ENCODE measurements at places on chromosomes 16 and 17. TPM values are rescaled to one million over a fixed set of nuclear protein-coding genes. Genes with fewer than 3 reads are reported as not detected.

Gene CSH2
- not detected for polyA plus RNA-seq

Gene OR1F1
- not detected for polyA plus RNA-seq

Gene CCL23
- polyA plus RNA-seq: not detected

Gene IKZF3
- polyA plus RNA-seq: 0.35 TPM

Gene KCNJ16
- 5.9 TPM for polyA plus RNA-seq

Gene ASPA
- 27.8 TPM for polyA plus RNA-seq

Gene KCTD11
- 12.1 TPM for polyA plus RNA-seq

Gene ETV4
- 34.6 TPM for polyA plus RNA-seq

Gene TBX2
- polyA plus RNA-seq: 56.9 TPM

Gene GRIN2A
- polyA plus RNA-seq: 6.0 TPM

Gene MYH13
- 0.14 TPM for polyA plus RNA-seq

Gene TEX14
- polyA plus RNA-seq: 1.0 TPM

Gene SDR42E2
- polyA plus RNA-seq: 0.11 TPM

Gene ASGR1
- polyA plus RNA-seq: 6.1 TPM

Gene ALDH3A1
- 0.25 TPM for polyA plus RNA-seq

Gene SLC25A11
- 71.7 TPM for polyA plus RNA-seq

Gene PDILT
- 0.10 TPM for polyA plus RNA-seq

Gene EVPLL
- 0.76 TPM for polyA plus RNA-seq

All from left renal pelvis (tissue), 4 donors.